EH (cell line): ENCODE measurements at places on chromosomes 6 and 20.

GRCh38 chr6:142740449-142740848 lies 204.5 kb downstream of the HIVEP2 start:
- DNase-seq: peak; percentile 37

GRCh38 chr6:38542031-38542430 lies 97.7 kb downstream of the BTBD9 start:
- no peak for DNase-seq

DNA sequence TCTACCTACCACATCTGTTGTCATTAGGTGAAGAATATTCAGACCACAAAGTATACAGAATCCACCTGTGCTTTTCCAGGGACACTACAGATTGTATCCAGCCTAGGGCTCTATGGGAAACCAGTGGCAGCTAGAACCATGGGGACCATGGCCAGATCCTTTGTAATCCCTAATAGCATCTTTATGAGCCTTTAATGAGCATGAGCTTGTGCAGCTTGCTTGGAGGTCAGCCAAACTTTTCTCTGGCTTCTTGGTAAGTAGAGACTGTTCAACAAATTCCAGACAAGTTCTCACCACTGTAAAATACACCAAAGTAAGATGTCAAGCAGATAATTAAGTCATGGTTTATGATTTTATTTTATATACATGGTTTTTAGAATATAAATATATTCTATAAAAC lies 301.6 kb upstream of the ADGRB3 start:
- DNase-seq: no peak

GRCh38 chr6:114580882-114581281 lies 238.1 kb upstream of the HS3ST5 start:
- no peak for DNase-seq

- no peak for DNase-seq
Measured at GRCh38 chr6:44024574-44025219, 102.6 kb downstream of the MRPL14 start.

DNA sequence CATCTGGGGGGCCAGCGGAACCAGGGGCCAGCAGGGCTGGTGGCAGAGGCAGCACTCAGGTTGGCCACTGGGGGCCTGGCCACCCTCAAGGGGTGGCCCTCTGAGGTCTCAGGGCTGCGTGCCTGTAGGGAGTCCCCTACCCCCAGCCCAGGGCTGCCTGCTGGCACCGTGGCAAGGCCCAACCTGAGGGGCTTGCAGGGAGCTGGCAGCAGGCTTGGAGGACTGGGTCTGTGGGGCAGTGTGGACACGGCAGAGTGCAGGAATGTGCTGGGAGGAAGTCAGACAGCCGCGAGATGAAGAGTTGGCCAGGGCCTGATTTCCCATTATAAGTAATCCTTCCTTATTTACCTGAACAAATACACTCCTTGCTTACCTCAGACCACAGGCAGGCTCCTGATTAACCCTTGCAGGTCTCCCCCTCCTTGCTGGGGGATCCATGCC lies at the start of gene SPDEF:
TSS of gene SPDEF (minus strand) at position 299 of the 441 bp plus-strand sequence. CDS start 11,874 bp downstream, outside the sequence.
- no peak for DNase-seq

- DNase-seq: peak; percentile 43
Measured at GRCh38 chr20:1185790-1186334, 1.1 kb upstream of the TMEM74B start.

DNA sequence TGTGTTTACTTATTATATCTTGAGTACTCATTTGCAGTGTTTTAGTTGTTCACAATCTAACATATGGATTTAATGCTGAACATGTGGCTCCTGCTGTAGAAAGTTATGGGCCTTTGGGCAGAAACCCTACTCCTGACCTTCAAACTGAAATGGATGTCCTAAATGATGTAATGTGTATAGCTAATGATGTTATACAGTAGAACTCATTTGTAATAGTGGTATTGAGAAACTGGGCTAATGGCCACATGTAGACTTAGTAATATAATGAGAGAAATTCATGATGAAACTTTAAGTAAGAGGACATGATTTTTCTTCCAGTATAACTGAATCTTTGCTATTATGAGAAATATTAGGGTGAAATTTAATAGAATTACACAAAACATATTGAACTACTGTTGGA lies 121.3 kb upstream of the PTPRK start:
- DNase-seq: no peak
